Activated T-helper 17 cell treated with anti-CD3 and anti-CD28 coated beads, Interleukin-2, amount 50 U/mL, for 72 hours (primary cell): ENCODE measurements at places on chromosomes 2 and 18.

- no peak for ATAC-seq
These were observed 820 bp downstream of the TMBIM1 start for GRCh38 chr2:218291318-218292047.

DNA sequence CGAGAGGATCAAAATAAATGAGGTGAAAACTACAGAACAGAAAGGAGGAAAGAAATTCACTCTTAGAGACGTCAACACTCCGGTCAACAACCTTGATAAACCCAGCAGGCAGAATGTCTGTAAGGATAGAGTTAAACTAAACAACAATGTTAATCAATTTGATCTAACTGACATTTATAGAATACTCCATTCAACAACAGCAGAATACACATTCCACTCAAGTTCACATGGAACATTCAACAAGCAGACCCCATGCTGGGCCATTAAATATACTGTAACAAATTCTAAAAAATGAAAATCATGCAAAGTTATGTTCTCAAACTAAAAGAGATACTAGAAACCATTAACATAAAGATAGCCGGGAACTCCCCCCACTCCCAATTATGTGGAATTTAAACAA lies 41.8 kb downstream of the FAM210A start:
- no peak for ATAC-seq

GRCh38 chr18:43719267-43719795 lies 442.0 kb upstream of the SYT4 start:
- no peak for ATAC-seq

DNA sequence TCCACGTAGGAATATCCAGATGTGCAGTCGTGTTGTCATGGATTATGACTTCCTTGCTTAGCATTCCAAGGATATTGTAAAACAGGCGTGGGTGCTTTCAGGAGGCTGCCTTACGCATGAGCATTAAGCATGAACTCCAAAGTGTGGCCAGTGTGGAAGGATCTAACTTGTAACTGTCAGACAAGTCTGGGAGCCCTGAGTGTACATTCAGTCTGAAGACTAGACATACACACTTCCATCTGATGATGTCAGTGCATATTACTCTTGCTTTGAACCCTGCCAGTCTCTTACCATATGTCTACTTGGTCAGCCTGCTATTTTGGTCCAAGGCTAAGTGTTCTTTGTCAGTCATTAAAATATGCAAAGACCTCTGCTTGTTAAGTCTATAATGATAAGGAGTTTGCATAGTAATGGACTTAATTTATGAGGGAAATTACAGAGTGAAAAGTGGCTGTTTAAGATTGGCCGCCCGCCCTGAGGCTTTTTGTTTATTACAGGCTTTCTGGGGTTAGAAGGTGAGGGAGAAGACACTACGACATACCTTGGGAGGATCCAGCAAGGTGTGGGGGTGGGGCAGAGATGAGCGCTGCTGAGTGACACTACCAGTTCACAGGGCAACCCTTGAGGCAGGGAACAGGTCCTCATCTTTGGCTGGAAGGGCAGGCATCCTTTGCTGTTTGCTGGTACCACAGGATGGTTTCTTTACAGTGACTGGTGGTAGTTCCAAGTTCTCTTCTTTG lies 48.3 kb downstream of the CABLES1 start:
- ATAC-seq, result no peak

DNA sequence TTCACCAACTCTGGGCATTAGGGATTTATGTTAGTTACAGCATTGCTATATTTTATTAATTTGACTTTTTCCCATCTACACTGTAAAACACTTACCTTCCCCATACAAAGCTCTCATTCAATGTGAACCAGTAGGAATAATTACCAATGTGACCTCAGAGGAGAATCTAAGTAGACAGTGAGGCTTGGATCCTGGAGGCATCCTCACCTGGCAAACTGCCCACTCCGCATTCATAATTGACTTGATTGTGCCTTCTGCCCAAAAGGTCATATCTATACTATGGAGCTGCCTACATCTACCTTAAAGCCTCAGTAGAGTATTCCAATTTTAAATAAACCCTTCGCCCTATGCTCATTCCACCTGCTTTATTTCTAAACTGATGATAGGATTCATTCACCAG lies 45.4 kb upstream of the SCN1A start:
- ATAC-seq, result no peak

DNA sequence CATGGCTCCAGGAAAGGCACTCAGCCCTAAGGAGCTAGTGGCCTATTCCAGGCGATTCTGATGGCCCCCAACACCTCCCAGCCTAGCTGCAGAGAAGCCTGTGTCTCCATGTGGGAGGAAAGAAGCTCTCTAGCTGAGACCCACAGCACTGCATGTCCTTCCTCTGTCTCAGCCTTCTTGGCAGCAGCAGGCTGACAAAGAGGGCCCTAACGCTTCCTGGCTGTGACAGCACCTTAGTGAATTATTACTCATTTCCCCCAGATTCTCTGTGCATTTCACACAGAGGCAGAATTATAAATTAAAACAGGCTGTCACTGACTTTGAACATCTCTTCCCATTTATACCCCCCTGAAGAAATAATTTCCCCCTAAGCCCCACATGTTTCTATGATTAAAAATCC lies 206.8 kb downstream of the CLIP4 start:
- peak; percentile 38 for ATAC-seq

DNA sequence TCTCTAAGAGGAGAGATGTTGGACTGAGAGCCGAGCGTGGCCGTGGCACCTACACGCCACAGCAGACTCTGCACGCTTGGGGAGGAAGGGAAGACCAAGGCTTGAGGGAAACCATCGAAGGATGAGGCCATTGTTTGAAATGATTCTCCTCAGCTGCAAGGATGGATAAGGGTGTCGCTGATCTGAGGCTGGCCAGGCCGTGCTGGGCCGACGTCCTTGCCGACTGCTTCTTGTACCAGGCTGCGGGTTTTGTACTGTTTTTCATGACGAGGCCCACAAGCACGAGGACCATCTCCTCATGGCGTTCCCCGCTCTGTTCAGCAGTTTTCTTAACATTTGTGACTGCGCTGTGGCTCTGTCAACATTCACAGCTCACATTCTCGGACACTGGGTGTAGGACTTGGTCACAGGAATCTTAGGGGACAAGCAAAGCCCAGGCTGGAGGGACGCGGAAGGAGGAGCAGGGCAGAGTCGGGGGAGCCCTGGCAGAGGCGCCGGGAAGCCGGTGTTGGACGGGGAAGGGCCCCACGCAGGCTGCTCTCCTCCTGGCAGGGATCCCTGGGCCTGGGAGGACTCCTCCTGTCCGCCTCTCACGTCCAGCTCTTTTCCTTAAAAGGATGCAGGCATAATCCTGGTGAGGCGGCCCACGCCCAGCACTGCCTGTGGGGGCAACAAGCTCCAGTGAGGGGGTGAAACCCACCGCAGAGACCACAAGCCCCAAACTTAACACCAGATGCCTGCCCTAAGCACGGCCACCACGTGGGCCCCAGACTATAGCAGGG lies 259.0 kb upstream of the SALL3 start:
- ATAC-seq, result no peak
